ENCODE measurements at places on chromosomes 2 and 18.
A peak's percentile ranks its signal among the peaks of the same experiment; 100 is the strongest.

DNA sequence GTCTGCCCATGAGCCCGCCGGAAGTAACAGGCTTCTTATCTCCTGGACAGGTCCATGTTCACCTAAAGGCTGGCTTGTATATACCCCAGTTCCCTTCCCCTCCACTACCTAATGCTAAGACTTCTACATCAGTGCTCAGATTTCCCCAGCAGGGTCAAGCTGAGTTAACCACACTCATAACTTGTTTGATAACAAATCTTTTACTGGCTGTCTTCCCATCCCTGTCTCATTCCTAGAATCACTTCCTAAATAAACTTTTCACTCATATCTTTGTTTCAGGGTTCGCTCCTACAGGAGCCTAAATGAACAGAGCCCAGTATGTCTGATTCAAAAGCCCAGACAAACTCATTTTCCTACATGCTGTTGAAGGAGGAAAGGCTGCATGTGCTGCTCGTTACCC lies 94.0 kb upstream of the SOX11 start:
- no peak for DNase-seq

GRCh38 chr2:190809876-190810525 lies 70.6 kb upstream of the GLS start:
- no peak for DNase-seq

GRCh38 chr2:204144492-204144891 lies 207.9 kb downstream of the ICOS start:
- no peak for DNase-seq

DNA sequence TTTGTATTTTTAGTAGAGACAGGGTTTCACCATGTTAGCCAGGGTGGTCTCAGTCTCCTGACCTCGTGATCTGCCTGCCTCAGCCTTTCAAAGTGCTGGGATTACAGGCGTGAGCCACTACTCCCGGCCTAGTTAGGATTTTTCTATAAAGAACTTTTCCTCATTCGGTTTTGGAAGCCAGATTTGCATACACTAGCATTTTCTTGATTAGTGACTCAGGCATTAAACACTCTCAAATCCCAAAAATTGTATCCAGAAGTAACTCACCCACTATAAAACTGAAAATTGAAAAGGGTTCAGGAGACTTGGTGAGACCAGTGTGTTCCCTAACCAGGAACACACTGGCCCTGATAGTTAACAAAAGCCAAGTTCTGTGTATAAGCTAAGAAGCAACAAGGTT lies 25.2 kb downstream of the EIF2AK3 start:
- no peak for DNase-seq

GRCh38 chr2:241554610-241555322 lies 3.8 kb upstream of the BOK start:
- no peak for DNase-seq

DNA sequence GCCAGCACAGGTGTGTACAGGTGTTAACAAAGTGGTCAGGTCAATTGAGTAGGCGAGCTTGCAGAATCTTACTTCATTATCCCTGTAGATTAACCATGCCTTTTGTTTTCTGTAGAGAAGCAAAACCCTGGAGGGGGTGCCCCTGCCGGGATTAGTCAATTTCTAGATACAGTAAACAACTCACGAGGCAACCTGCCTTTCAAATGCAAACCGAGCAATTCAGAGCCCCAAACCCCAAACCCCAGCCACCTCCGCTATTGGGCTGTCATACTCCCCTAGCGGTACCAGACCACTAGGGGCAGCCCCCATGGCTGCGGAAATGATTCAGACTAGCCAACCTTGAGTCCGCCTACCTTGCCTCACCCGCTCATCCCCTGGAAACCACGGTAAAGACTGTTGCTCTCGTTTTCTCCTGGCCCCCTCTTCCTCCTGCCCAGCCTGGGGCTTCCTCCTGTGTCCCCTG lies 61.4 kb upstream of the KIF5C start:
- DNase-seq = no peak

GRCh38 chr2:179240481-179241451 lies 23.9 kb downstream of the SESTD1 start:
- peak; percentile 25 for DNase-seq

GRCh38 chr2:98924910-98925309 lies 11.1 kb downstream of the CRACDL start:
- DNase-seq = no peak

GRCh38 chr2:72974436-72974754 lies 57.1 kb downstream of the EMX1 start:
- no peak for DNase-seq

- no peak for DNase-seq
Measured at GRCh38 chr2:55416786-55417568, 2.7 kb downstream of the CCDC88A start.

GRCh38 chr2:16161768-16162490 lies 221.6 kb downstream of the MYCN start:
- DNase-seq = no peak

DNA sequence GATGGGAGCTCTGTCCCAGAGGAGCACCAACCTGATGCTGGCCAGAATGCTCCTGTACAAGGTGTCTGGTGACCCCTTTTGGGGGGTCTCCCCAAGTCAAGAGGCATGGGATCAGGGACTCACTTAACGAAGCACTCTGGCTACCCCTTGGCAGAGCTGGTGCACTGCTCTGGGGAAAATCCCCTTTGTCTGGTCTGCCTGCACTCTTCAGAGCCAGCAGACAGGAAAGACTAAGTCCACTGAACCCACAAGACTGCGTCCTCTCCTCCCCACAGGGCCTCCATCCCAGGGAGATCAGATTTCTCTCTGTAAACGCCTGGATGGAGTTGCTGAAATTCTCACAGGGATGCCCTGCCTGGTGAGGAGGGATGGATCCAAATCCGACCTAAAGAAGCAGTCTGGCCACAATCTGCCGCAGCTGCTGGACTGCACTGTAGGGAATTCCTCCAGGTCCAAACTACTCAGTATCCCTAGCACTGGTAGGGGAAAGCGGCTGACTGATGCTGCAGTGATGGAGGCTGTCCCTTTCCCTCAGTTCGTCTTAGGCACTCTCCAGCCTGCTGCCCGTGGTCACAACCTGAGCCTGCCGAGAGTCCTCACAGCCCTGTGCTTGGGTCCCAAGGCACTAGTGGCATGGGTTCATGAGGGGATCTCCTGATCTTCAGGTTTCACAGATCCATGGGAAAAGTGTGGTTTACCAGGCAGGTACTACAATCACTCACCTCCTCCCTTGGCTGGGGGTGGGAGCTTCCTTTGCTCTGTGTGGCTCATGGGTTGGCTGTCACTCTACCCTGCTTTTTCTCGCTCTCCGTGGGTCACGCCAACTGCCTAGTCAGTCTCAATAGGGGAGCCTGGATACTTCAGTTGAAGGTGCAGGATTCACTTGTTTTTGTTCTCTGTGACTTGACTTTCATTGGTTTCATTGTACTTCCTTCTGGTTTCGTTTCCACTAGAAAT lies 98.6 kb downstream of the SLC4A10 start:
- DNase-seq = no peak

DNA sequence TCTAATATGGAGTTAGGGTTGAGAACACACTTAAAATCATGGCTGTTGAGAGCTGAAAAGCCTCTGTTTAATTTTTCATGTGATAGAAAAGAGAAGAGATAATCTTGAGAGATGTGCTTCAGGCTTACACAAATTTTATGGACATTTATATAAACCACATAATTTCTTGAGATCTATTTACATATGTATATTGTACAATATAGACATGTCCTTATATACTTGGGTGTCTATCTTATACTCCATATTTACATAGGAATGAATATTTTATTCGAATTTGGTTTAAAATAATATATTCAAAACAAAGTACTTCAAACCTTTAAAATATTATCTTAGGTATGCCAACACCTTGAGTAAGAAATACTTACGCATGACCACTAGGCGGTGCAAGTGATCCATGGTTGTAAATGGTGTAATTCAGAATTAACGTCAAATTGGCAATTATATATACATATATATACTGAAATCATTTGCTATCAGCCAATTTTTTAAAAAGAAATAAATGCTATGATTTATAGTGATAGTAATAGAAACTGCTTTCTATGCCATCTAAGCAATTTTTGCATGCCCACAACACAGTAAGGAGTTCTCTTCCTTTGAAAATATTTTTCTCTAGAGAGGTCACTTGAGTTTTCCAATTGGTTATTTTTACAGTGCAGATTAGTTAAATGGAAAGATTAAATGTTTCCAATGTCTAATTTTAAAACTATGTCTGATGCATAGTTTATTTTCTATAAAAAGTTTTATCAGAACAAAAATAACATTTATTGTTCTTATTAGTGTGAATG lies 37.6 kb upstream of the SPAG16 start:
- DNase-seq = no peak

- DNase-seq = no peak
Measured at GRCh38 chr2:88442061-88442460, 10.4 kb downstream of the FOXI3 start.

- no peak for DNase-seq
Measured at GRCh38 chr2:8119782-8120505, 561.9 kb upstream of the ID2 start.

- DNase-seq = no peak
Measured at GRCh38 chr2:231716666-231717280, 8.4 kb downstream of the PTMA start.

DNA sequence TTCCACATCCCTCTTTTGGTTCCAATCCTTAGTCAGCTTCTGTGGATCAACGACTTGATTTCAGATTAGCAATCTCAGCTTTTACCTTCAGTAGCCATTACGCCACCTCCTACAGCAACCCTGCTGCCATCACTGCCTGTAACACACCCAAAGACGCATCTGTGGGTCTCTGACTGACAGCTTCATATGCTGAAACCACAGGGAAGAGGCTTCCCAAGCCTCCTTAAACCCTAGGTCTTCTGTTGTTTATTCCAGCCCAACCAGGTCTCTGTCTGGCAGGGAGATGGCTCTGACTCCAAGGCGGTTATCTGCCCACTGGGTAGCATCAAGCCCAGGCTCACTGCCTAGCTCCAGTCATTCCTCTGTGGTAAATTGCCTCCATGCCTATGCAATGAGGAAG lies 28.6 kb upstream of the TRIB2 start:
- no peak for DNase-seq

DNA sequence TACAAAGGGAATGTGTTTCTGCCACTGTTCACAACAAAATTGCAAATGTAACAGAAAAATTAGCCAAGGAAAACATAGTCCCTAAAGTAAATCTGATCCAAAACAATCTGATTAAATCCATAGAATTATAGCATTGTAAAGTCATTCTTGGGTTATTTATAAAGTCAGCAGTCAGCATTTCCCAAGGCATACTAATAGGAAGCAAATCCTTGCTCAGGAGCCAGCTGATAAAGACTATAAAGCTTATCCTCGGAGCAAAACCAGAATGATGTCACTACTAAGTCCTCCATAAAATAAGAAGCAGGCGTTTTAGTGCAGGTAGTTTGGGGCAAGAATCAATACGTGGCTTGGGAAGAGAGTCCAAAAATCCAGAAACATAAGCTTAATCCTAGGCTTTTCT lies 67.3 kb upstream of the CSRNP3 start:
- DNase-seq = no peak
